ENCODE measurements at places on chromosomes 2 and 18.

DNA sequence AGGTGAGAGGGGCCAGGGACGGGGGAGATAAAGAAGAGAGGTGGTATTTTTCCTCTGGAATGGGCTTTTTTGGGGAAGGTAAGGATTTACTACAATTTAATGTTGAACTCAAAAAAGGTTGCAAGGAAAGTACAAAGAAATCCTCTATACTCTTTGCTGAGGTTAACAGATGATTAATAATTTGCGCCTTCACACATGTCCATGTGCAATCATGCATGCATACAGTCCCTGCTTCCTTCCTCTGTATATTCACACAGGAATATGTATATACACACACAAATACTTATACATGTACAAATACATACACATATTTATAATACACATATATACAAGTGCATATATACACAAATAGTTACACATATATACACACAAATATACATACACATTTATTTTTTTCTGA is 193.4 kb downstream of the NBAS start:
- DNase-seq: no peak

DNA sequence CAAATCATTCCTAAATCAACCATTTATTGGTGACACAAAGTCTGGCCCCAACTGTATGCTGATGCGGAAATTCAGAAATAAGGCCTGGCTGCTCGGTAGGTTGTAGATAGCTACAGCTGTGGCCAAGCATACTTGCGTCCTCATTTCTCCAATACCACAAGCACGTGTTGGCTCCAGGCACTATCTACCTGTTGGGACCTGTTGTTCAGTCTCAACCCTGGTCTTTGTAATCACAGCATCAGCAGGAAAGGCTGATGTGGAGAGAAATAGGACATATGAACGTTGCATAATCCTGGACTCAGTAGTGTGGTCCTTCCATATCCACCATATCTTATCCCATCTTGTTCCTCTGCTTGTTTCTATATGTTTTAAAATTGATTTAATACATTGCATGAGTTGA is 212.6 kb downstream of the PMAIP1 start:
- DNase-seq: no peak

- DNase-seq: no peak
Measured at GRCh38 chr2:127149384-127149783, 42.4 kb upstream of the BIN1 start.

DNA sequence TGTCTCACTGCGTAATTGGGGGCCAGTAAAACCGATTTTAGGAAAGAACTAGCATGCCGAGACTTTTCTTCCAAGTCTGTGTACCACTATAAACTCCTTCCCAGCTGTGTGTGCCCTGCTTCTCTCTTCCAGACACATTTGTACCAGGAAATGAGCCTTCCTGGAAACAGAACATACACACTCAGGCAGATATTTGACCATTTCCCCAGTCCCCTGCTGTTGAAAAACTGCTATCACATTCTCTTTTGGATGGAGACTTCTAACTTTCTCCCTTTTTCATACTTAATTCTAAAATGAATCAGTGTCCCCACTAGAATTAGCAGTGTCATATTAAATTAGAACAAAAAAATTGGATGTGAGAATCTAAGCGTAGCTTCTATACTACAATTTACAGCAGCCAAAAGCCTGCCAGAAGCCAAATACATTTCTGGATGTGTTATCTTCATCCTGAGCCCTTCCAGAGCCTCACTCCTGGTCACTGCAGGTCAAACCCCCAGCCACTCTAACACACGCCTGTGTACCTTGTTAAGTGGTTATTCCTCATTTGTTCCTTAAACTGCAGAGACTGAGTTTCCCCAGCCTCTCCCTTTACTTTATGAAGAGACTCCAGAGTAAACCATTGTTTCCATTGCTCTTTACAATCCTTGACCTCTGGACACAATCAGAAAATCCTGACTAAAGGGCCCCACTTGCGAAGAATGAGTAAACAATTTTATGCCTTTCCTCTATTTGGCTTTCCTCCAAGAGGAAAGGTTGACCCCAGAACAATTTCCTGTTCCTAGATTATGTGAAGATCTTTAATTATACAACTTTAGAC is 20.4 kb downstream of the DSG4 start:
- DNase-seq: no peak

DNA sequence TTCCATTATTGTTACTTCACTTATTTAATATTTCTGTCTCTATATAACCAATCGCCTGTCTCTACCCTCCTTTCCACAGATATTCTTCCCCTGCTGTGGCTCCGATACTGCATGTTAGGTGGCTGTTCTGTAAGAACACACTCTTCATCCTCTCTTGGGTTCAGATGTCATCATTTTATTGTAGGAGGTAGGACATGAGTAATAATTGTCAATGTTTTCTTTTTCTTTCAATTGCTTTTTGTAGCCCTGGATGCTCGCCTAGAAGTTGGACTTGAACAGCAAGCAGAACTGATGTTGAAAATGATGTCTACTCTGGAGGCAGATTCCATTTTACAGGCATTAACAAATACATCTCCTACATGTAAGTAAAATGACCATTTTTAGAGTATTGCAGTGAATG is 128.6 kb downstream of the BIRC6 start:
- no peak for DNase-seq

DNA sequence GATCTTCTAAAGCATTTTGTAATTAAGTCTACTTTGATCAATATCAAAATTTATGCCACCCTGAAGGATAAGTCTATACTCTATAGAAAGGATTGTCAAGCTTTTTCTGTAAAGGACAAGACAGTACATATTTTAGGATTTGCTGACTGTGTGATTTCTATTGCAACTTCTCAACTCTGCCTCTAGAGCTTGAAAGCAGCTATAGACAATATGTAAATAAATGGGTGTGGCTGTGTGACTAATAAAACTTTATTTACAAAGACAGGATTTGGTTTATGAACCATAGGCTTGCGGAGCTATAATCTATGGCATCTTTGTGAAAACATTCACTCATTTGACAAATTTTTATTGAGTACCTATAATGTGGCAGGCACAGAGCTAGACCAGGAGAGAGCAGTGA is 18.4 kb downstream of the UPP2 start:
- DNase-seq: no peak

- no peak for DNase-seq
Measured at GRCh38 chr2:225011585-225011984, 30.7 kb downstream of the DOCK10 start.

- no peak for DNase-seq
Measured at GRCh38 chr18:74198453-74198852, 50.1 kb downstream of the TIMM21 start.

DNA sequence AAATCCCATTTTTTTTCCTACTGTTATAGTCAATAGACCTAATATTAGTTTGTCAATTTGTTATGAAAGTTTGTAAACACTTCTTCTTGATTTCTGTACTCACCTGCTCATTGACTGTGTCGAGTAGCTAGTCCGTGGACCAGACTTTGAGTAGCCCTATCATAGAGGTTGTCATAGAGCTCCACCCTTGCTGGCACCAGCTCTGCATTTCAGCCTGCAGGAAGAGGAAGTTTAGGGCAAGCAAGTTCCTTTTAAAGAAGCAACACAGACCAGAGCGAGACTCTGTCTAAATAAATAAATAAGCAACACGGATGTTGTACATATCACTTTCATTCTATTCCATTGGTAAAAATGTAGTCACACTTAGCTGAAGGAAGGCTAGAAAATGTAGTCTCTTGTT is 74.0 kb downstream of the MCFD2 start:
- no peak for DNase-seq

- DNase-seq: no peak
Measured at GRCh38 chr2:237298151-237299118, 115.5 kb downstream of the COL6A3 start.

- no peak for DNase-seq
Measured at GRCh38 chr2:224194161-224194560, 155.1 kb upstream of the SERPINE2 start.

DNA sequence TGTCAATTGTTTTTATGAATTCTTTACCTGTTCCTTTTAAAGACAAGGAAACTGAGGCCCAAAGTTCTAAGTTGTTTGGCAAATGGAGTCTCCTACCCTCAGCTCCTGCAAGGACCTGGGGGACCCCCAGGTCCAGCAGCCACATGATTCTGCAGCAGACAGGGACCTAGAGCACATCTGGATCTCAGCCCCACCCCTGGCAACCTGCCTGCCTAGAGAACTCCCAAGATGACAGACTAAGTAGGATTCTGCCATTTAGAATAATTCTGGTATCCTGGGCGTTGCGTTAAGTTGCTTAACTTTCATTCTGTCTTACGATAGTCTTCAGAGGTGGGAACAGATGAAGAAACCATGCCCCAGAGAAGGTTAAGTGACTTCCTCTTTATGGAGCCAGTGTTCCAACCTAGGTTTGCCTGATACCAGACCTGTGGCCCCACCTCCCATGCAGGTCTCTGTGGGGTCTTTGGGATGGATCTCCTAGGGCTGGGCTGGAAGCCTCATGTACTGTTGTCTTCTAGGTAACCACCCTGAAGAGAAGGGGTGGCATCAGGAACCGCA is 5.6 kb upstream of the CENPA start:
- no peak for DNase-seq

- DNase-seq: no peak
Measured at GRCh38 chr18:60838677-60839076, 466.1 kb upstream of the MC4R start.

- DNase-seq: no peak
Measured at GRCh38 chr18:21513741-21514140, 86.8 kb downstream of the ESCO1 start.

- no peak for DNase-seq
Measured at GRCh38 chr2:176137906-176138305, 8.4 kb downstream of the HOXD8 start.

DNA sequence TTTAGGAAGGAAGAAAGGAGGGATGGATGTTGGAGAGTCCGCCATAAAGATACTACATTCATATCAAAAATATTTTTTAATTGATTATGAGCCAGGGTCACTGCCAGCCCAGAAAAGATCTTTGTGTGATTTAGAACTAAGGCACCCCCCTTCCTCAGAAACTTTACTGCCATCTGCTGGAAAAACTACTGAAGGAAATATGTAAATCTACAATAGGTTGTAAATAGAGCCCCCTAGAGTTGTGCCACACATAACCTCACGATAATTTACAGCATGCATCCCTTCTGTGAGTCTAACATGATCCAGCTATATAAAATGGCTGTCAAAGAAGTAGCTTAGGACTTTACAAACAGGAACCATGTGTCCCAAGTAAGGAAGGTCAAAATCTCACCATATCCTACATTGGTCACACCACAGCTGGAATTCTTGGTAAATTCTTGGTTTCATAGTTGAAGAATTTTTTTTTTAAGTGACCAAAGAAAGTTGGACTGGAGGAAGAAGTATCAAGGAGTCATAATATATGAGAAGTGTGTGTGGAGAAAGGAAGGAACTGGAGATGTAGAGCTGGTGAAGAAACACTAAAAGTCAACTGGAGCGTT is 152.5 kb downstream of the CYP26B1 start:
- DNase-seq: no peak

GRCh38 chr2:216344950-216345300 is 27.4 kb downstream of the MARCHF4 start:
- no peak for DNase-seq

- DNase-seq: peak; percentile 43
Measured at GRCh38 chr18:57352271-57352701, at the start of gene ST8SIA3. Gene ST8SIA3, plus strand, starts transcription at chr18:57352557. Its CDS starts 290 bp downstream, at chr18:57352847.

DNA sequence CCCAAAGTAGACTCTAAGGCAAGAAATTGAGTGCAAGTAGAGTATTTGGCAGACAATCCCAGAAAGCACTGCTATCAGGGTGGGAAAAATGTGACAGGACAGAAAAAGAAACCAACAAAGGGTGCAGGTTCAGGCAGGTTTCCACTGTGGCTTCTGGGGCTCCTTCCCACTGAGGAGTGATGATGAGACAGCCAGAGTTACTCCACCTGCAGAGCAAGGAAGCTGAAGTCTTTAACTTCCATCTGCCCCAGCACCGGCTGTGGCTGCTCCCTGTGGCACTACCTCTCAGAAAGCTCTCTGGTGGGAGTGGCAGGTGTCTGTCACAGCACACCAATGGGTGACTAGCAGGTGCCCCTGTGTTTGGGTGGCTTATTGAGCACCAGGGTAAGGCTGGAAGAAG is 37.6 kb upstream of the ACKR3 start:
- no peak for DNase-seq

DNA sequence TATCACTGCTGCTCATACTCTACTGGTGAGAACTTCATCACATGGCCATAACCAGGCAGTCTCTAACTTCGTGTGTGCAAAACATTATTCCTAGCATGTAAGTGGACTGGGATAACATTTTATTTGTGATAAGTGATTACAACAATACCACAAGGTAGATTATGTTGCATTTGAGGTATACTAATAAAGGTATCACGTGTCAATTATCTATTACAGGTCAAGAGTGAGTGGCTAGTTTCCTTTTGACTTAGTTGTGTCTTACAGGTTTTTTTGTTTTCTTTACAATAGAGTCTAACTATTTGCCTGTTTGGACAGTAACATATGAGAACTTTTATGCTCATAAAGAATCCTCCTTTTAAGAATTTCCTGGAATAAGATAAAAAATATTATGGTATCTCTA is 67.2 kb upstream of the DSC1 start:
- DNase-seq: no peak

DNA sequence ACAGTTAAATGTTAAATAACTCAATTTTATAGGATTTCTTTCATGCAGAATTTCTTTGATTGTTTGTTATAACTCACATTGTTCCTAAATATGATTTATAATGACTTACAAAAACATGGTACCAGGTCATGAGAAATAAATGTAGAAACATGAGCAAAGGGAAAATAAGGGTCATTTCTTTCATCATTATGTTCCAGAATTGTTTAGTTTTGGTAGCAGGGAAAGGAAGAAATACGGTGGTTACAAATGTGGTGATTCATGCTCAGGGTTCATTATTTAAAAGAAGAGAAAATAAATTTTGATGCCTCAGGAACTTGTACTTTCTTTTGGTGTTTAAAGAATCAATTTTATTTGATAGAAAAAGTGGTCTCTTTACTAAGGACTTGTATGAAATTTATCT is 4.4 kb downstream of the LYPD6B start:
- DNase-seq: no peak

DNA sequence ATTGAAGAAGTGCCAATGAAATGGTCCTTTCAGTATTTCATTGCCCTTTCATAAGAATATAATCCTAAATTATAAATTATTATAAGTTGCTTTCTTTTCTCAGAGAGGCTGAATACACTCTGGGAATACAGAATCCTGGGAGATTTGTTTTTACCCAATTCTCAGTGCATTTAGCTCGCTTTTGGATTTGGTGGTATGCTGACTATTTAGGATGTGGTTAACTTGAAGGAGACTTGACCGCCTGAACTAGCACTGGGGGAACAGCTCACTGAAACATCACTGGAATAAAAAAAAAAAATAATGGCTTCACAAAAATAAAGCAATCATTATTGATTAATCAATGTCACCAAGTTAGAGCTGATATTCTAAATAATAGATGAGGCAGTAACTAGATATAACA is 10.2 kb downstream of the TNFAIP6 start:
- DNase-seq: no peak

DNA sequence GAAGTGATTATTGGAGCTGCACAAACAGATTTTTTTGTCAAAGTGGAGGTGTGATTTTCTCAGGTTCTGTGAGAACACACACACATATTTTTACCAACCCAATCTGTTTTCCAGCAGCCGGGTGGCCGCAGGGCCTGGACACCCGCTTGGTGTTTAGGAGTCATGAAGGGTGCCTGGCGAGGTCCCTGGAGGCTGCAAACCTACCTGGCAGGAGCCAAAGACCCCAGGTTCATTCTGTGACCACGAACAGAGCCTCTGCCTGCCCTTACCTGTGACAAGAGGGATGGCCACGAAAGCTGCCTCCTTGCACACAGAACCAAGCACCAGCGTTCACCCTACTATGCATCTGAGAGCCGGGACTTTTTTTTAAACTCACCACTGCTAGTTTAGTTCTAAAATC is 64.3 kb upstream of the ID2 start:
- no peak for DNase-seq

GRCh38 chr2:205024822-205025518 is 479.7 kb downstream of the PARD3B start:
- no peak for DNase-seq
